ENCODE measurements at places on chromosomes 2 and 18.
A peak's percentile ranks its signal among the peaks of the same experiment; 100 is the strongest.

- DNase-seq: no peak
These were observed 12.0 kb downstream of the DSG1 start for GRCh38 chr18:31329787-31330438.

GRCh38 chr18:55458456-55459203 is 129.4 kb downstream of the TCF4 start:
- DNase-seq: no peak

GRCh38 chr2:55160422-55160821 is 71.7 kb downstream of the CLHC1 start:
- no peak for DNase-seq

DNA sequence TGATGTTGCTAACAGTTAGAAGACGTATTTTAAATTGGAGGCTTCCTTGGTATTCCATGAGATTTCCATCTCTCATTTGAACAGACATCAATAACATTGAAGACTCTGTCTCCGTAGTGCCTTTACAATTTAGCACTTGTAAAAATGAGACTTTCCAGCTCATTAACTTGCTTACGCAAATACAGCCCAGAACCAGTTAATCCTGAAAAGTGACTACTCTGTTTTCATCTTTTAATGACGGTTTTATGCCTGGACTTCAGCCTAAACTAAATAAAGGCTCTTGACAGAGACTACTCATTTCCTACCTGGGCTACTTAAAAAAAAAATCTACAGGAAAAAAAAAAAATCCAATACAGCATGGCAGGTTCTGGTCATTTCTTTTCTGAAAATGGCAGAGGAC is 148.6 kb downstream of the LRATD1 start:
- no peak for DNase-seq

DNA sequence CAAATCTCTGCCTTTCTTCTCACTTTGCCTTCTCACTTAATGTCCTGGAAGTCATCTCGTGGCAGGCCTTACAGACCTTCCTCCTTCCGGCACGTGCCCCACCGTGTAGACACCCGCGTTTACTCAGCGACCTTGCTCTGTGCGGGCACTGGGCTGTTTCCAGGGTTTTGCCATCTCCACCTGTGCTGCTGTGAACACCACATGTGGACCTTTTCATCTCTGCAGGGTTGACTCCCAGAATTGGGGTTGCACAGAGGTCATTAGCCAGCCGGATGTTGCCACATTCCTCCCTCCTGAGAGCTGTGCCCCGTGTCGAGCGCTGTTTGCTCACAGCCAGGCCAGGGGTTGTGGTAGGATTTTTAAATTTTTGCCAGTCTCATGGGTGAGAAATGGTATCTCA is 25.4 kb downstream of the KCNG2 start:
- DNase-seq: no peak

DNA sequence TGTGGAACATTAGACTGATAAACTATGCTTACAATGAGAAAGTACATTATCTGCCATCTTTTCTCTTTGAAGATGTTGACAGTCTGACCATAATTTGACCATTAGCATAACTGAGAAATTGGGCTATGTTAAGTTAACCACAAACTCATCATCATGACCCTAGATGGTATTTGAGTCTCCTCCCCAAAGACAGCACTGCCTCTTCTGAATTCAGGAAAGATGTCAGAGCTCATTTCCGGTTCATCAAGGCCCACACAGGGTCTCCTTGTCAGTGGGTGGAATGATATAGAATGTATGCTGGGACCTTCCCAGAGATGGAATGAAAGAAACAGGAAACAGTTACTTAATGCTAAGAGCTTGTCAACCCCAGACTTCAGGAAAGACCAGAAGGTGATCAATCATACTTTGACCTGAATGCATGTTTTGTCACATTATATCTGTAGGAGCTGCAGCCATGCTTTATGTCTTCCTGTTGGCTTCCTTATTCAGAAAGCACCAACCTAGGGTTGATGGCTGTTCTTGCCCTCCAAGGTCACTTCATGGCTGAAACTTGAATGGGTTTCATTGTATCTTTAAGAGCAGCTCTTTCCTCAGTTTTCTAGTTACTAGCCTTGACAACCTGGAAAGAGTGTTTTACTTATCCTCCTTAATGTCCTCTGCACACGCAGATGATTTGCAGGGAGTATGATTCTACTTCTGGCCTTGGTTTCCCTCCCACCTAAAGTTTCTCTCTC is 99.1 kb upstream of the NEUROD1 start:
- no peak for DNase-seq

GRCh38 chr2:239070466-239070865 is 222.6 kb downstream of the TWIST2 start:
- DNase-seq: no peak

DNA sequence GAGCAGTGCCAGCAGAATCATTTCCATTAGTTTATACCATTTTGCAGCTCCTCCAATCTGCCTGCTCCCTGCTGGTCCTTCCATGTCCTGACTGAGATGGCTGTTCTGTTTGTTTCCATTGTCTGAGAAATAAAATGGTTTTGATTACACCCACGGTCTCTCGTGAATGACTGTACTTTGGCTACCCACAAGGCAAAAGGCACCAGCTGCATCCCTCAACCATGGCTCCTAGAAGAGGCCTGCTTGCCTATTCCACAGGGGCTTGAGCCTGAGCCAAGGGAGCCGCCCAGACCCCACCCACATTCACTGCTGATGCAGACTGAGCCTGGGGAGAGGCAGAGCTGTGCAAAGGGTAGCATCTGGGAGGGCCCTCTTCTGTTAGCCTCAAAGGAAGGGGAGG is 31.2 kb downstream of the MARCHF4 start:
- DNase-seq: no peak

DNA sequence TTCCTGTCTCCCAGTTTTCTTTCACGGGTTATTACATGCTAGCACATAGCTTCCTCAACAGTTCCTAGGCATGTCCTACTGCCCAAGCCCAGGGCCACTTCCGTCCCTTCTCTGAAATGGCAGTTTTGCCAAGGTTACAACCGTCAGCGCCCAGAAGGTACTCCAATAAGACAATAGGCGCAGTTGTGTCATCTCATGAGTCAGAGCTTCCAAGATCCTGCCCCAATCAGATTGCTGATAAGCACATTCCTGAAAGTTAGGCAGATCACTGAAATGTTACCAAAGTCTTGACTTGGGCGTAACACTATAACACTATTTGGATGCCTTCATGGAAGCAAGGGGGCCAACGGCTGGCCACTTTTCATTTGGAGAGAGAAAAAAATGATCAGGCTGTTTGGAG is 34.2 kb downstream of the GKN2 start:
- no peak for DNase-seq

DNA sequence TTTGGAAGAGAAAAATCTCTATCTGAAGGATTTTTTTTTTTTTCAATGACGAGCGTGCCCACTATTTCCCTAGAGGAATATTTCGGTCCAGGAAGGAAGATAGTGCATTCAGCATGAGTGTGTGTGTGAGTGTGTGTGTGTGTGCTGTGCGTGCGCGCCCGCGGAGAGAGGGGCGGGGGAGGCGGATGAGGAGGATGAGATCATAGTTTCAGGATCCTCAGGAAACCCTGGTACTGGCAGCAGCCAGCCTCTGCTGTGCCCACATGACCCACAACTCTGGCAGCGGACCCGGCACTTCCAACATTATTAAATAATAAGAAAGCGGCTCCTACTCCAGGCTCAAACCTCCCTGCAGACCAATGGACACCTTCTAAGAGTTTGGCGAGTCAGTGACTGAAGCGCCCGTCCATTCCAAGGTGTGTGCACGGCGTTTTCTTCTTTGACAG is 217.0 kb upstream of the DTNA start:
- no peak for DNase-seq

DNA sequence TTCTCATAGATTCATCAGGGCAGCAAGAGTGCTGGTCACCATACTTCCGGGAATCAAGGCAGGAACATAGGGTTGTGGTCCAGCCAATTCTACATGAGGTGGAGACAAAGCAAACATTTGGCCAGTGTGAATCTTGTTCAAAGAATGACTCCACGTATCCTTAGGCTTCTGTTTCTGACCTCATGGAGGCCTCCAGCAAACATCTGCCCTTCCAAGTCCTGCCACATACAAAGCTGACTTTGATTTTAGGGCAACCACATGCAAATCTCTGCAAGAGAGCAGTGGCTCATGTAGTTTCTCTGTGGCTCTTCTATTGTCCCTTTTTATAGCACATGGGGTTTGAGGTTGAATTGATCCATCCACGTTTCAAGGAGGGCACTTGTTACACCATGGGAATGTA is 132.1 kb upstream of the MMADHC start:
- DNase-seq: no peak

DNA sequence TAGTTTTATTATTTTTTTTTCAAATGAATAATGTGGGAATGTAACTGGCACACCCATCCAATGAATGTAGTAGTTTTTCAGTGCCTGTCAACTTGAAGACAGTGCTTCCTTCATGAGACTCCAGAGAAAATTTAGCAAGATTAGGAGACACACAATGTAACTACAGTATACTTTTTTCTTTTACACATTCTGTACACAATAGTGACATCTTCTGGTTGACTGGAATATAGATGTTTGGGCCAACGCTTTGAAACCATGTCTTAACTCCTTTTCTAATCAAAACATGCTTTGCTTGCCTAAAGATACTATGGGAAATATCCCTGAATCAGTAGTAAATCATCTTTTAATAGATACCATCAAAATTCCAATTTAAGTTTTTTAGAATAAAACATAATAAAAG is 229.5 kb upstream of the ZC3H15 start:
- DNase-seq: no peak

GRCh38 chr2:207768866-207769596 is 675 bp downstream of the FZD5 start:
- DNase-seq: no peak

DNA sequence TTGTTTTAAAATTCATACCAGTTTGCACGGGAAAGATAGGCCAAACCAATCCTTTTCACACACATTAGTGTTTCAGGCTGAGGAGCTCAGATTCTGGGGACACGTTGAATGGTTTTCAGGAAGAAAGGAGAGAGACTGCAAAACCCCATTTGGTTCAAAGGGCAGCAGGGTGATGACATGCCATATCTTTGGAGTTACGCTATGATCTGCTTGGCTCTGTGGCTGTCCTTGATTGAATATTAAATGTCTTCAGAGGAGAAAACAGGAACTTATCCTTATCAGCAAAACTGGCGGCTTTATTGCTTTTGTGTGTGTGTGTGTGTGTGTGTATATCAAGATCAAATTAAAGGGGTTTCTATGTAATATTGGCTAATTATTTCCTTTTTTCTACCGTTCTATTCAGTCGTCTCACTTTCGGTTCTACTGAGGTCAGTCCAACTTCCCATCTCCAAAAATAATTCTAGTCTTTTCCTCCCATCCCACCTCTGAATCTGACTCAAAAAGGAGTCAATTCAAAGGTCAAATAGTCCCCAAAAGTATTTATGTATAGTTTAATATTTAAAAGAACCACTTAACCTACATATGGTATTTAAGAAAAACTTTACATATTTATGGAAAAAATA is 292.9 kb upstream of the CCDC68 start:
- no peak for DNase-seq

DNA sequence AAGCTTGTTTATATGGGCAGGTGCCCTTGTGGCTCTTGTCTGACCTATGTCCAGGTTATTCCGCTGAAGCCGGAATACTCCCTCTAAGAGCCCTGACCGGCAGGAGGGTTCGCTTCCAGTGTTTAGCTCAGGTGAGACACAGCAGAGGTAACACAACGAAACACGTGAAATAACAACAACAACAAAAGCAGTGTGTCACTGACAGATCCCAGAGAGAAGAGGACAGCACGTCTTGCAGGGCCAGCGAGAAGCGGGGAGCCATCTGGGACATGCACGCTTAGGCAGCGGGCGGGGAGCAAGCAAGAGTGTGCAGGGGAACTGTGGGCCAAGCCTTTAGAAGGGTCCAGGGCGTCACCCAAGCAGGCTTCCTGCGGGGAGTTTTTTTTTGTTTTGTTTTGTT is 17.1 kb upstream of the ZDBF2 start:
- DNase-seq: no peak

DNA sequence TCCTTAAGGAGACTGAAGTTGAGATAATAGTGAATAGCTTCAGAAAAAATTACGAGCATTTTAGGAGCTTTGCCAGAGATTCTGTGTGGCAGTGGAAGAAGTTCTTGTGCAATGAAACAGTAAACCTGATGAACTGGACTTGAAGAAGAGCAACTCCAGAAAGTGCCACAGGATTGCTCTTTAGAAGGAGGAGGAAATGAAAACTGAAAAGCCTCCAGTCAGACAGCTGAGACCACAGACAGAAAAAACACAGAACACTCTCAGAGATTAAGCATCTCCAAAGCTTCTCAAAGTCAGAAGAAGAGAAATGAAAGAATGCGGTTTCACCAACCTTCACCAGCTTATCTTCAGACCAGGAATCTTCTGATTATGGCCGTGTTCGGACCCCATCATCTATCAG is 329.7 kb upstream of the CNTNAP5 start:
- DNase-seq: no peak

DNA sequence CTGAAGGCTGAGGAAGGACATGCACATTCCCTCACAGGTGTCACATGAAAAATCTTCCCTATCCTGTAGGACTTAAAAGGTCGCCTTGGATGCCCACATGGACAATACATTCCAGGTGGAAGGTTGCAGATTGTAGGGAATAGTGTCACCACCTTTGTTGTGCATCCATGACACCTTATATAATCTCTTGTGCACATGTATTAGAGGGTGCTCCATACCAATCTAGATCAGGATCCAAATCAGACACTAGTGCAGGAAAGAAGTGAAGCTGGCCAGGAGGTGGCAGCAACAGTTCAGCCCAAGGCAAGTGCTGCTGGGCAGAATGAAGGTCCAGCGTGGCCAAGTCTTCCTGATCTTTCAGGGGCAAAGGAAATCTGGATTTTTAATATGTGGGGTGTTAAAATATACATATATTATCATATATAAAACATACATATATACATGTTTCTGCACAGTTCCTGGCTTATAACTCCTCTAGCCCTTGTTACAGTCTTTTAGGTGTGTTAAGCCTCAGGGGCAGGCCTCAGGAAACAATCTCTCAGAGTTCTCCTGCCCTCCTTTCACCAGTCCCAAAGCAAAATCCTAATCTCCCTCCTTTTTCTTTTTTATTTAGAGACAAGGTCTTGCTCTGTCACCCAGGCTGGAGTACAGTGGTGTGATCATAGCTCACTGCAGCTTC is 16.6 kb downstream of the NIF3L1 start:
- peak; percentile 2 for DNase-seq

- DNase-seq: no peak
These were observed 23.0 kb downstream of the TMEM247 start for GRCh38 chr2:46502291-46502885.

DNA sequence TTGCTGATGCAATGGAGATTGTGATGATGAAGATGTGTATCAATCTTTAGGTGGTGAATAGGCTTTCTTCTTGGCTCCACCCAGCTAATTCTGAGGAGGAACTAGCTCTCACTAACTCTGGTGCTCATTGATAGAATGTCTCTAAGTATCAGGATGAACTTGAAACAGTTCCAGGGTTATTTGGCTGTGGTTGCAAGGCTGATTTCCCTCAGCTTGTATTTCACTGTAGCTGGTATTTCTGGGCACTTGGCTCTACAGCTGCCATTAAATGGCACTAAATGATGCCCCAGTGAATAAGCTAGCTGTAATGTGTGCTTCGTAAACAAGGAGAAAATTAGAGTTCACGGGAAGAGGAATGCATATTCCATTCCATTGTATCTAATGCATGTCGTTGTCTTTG is 241.2 kb downstream of the RPIA start:
- no peak for DNase-seq

GRCh38 chr18:3397031-3397750 is 52.8 kb upstream of the TGIF1 start:
- DNase-seq: no peak
